ENCODE measurements at places on chromosomes 13 and 19. TPM values are rescaled to one million over a fixed set of nuclear protein-coding genes. Genes with fewer than 3 reads are reported as not detected.

The SBNO2 gene
- 58.4 TPM for total RNA-seq

The GMIP gene
- total RNA-seq: 10.7 TPM

The RAB20 gene
- total RNA-seq: 11.2 TPM

The LENG8 gene
- 56.7 TPM for total RNA-seq

The NKG7 gene
- not detected for total RNA-seq

The CNFN gene
- not detected for total RNA-seq

The SPTBN4 gene
- 0.14 TPM for total RNA-seq

The FUT1 gene
- total RNA-seq: under 0.01 TPM

The LRG1 gene
- under 0.01 TPM for total RNA-seq

The PTPRS gene
- 107 TPM for total RNA-seq

The APC2 gene
- 0.14 TPM for total RNA-seq

The PDX1 gene
- not detected for total RNA-seq

The SHISA2 gene
- 0.57 TPM for total RNA-seq

The KLK15 gene
- not detected for total RNA-seq

The PRRG2 gene
- 0.22 TPM for total RNA-seq

The OR10H4 gene
- total RNA-seq: not detected

The COL4A2 gene
- 781 TPM for total RNA-seq
